GM04503 (cell line): ENCODE measurements at places on chromosomes 2 and 18.

- no peak for DNase-seq
Observed at GRCh38 chr2:147665105-147665504, 179.7 kb upstream of the ACVR2A start.

DNA sequence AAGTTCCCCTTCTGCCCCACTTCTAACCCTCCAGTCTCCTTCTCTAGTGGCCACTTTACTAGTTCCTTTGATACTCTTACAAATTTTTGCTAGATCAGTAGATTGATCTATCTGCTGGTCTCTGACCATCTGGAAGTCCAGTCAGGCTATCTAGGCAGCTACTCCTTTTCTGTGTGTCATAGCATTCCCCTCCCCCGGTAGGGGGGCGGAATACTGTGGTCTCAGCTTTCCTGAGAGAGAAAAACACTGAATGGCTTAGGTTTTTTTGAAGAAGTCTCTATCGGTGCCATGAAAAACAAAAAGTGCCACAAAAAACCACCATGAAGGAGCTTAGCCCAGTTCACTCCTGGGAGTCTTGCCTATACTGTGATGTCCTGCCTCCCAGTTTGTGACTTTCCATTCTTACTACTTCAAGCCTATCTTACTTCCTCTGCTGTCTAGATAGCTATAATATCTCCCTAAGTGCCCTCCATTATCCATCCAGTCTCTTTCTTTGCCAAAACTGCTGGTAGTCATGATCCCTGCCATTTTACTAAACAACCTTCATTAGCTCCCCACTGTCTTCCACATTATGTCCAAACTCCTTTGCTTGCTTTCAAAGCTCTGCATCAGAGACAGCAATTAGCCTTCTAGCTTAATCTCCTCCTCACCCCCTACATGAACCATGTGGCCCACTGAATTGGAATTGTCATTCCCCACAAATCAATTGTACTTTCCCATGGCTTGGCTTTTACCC is 29.9 kb downstream of the TPGS2 start:
- DNase-seq, result no peak

- no peak for DNase-seq
Observed at GRCh38 chr18:70151614-70152013, 53.9 kb downstream of the RTTN start.

- no peak for DNase-seq
Observed at GRCh38 chr2:230794497-230794896, 70.2 kb upstream of the ITM2C start.

GRCh38 chr2:129768036-129768386 is 211.5 kb upstream of the RAB6C start:
- DNase-seq, result no peak

DNA sequence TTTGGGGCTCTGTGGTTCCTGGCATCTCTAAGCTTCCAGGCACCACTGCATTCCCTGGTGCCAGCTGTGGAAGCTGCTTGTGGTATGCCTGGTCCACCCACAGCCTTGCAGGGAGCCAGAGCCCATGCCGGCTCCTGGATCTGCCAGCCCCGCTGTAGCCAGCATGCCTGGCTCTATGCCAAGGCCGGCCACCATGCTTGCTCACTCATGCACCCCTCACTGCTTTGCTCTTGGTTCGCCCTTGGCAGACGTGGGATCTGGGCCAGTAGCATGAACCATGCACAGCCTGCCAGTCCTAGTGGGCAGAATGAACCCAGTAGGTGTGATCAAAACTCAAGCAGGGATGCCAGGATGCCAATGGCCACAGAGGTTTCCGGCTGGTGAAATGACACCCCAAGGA is 634.2 kb upstream of the TMEFF2 start:
- no peak for DNase-seq

GRCh38 chr2:159936471-159936870 is 125.9 kb downstream of the PLA2R1 start:
- no peak for DNase-seq

DNA sequence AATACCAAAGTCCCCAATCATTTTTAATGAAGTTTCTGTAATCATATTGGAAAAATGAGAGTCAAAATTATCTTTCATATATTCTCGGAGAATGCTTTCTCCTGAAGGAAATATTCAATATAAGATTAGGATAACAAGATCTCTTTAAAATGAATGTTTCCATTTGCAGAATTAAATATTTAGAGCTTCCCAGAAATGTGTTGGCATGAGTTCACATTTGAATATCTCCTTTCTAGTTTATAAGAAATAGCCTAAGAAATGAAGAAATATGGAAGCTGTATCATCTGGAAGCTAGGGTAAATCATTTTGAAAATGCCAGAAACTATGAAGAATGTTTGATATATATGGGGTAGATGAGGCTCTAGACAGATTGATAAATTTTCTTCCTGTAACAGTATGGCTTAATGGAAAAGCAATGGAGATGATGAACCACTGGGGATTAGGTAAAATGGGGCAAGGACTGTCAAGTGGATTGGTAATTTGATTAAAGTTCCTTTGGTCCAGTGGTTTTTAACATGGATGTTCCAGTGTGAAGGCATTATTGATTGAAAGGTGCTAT is 184.6 kb upstream of the ZNF804A start:
- DNase-seq, result no peak

DNA sequence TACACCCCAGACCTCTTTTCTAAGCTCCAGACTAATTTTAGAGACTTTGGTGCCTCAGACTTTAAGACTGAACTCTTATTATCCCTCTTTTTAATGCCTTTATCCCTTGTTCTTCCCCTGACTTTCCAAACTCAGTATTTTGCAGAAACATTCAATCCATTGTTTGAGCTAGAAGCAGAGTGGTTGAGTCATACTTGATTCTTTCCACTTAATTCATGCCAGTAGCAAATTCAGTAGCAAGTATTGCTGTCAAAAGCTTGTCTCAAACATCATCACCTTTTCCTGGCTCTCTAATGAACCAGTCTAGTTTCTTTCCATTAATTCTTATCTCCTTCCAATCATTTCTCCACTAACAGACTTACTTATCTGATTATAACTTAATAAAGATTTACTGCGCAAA is 699.7 kb upstream of the ZNF804A start:
- no peak for DNase-seq

GRCh38 chr2:127176371-127177311 is 43.5 kb downstream of the CYP27C1 start:
- peak; percentile 84 for DNase-seq

DNA sequence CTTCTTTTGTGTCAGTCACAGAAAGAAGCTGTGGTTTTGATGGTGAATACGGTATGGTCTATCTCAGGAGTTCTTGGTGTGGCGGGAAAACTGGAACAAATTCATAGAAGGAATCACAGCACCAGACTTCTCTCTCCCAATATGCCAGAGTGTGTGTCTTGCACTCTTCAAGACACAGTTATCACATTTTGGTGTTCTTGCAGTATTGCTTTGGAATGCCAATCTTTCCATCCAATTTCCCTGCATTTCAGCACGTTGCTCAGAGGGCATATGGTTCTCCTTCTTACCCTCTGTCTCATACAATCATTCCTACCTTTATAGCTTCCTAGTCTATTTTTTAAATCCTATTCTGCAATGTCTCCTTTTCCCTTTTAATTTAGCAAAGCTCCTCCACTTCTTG is 216.3 kb downstream of the TMEM182 start:
- no peak for DNase-seq

- DNase-seq, result no peak
Observed at GRCh38 chr2:160308476-160308875, 108.4 kb upstream of the ITGB6 start.

DNA sequence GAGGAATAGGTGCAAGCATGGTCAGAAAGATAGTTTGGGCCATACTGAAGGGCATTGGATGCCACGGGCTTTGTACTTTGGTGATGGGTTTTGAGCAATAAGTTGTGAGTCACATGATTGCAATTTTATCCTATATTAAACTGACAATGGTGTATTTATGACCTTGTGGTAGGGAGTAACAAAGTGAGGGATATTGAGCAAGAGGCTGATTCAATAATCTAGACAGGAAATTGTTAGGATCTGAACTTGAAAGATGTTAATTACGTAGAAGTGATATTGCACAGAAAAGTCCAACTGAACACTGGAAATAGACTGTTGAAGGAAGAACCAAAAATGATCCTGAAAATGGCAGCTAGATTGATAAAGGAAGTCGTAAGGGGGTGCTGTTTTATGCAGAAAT is 46.6 kb upstream of the TCF4 start:
- DNase-seq, result peak; percentile 72

- DNase-seq, result peak; percentile 84
Observed at GRCh38 chr2:207330912-207331311, 165.2 kb upstream of the KLF7 start.

DNA sequence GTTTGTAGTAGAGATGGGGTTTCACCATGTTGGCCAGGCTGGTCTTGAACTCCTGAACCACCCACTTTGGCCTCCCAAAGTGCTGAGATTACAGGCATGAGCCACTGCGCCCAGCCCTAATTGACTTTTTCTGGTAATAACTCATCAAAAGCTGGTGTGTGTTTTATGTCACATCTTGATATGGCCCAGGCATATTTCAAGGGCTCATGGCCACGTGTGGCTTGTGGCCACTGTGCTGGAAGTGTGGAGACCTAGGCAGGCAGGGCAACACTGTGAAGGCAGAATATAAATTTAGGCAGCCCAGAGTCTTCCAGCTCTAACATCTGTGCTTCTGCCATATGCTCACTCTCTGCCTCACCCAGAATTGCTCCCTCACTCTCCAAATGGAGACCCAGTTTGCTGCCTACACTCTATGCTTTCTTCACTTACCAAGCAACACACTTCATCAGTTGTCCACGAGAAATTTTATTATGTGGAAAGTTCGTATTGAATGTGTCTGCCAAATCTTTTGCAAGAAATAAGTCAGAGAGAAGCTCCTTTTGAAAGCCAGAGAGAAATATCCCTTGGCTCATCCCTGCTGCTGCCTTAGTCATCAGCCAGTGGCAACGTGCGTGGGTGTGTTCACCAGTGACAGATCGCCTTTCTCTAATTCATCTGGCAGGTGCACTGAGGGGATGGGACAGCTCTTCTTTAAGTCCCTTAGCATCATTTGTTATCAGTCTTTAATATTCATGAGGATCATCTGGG is 129.4 kb upstream of the CXCR4 start:
- DNase-seq, result no peak

GRCh38 chr18:70582981-70583380 is 294.1 kb downstream of the SOCS6 start:
- DNase-seq, result no peak

- no peak for DNase-seq
Observed at GRCh38 chr2:173607606-173608311, 253.1 kb downstream of the CDCA7 start.

DNA sequence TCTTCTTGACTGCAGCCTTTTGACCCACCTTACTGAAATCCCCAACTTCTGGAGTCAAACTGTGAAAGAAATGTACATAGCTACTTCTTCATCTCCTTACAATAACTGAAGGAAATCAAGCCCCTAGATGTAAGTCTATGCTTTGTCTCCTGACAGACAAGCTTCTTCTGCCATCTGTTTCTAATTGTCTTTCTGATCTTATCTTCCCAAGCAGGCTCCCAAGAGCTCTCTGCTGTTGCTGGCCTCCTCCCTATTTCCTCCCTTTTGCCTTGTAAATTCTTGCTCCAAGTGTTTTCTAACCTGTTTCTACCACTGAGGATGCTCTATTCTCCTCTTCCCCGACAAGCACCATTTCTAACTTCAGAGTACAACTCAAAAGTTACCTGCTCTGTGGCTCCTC is 77.4 kb upstream of the OSR1 start:
- peak; percentile 10 for DNase-seq
